Activated CD4-positive, alpha-beta T cell treated with anti-CD3 and anti-CD28 coated beads, Interleukin-2, Interleukin-6, amounts not matched to agents 100 ng/mL and 50 ng/mL, durations not matched to agents 16 hours and 8 hours (primary cell): ENCODE measurements at places on chromosomes 5 and 9.

GRCh38 chr9:77680581-77680980 is 32.5 kb upstream of the GNA14 start:
- no peak for DNase-seq

- no peak for DNase-seq
Measured at GRCh38 chr9:135591506-135592330, 30.2 kb downstream of the PAEP start.

- no peak for DNase-seq
Measured at GRCh38 chr5:10503321-10503720, 60.5 kb upstream of the ANKRD33B start.

DNA sequence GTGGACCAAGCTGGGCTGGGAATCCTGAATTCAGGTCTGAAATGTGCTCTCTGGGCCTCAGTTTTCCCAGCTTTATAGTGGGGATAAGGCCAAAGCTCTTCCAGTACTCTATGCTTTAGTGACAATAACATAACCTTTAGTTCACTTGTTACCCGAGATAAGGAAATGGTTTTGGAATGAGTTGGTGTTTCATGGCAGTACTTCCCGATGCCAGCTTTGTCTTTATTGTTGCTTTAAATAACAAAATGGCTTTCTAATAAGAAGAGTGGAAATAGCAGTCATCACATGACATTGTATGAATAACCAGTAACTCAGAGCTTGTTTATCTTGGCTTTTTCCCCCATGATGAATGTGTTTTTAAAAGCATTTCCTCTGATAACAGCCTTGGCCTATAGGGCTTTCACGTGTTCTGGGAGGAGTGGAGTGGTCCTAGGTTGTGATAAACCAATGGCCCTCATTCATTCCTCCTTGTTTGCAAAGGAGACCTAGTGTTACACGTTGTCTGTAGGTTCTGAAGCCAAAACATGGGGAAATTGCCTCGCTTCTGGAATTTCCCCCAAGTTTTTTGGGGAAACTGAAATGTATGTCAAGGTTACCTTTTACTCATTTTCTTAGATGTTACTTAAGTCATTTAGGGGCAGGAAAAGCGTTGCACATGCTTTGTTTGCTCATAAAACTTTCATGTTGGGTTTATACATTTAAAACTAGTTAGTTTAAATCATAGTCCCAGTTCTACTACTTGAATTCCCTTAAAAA is 53.7 kb downstream of the ZNF618 start:
- no peak for DNase-seq
